Stimulated activated naive CD8-positive, alpha-beta T cell treated with anti-CD3 and anti-CD28 coated beads, Interleukin-15, Interleukin-2, amounts not matched to agents 100 U/mL and 50 U/mL, for 24 hours (primary cell): ENCODE measurements at places on chromosomes 16 and 17.

DNA sequence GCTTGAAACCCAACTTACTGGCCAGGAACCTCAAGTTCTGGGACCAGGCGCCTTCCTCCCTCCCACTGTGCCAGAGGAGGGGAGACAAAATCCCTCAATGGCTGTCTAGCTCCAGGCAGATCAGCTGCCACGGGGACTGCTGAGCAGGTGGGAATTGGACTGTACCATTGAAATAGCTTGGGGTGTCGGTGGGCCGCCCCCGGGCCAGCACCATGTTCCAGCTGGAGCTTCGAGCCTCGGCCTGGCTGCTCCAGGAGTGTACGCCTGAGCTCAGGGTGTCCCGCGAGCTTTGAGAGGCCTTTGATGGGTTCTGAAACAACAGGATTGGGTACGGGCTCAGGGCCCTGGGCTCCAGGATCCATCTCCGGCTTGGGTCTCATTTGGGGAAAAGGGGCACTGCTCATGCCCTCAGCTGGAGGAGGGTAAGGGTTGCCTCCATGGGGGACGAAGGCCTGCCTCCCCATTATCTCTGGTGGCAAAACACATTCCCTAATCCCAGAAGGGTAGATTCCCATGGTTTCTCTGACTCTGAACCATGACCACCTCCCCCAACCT lies 4.6 kb upstream of the SPATA32 start:
- no peak for DNase-seq

GRCh38 chr17:5715478-5715877 lies 131.2 kb upstream of the NLRP1 start:
- no peak for DNase-seq

- peak; percentile 84 for DNase-seq
Observed at GRCh38 chr17:2266045-2266864, 37.3 kb downstream of the SMG6 start.

- no peak for DNase-seq
Observed at GRCh38 chr17:77899498-77899897, 59.0 kb upstream of the TNRC6C start.

DNA sequence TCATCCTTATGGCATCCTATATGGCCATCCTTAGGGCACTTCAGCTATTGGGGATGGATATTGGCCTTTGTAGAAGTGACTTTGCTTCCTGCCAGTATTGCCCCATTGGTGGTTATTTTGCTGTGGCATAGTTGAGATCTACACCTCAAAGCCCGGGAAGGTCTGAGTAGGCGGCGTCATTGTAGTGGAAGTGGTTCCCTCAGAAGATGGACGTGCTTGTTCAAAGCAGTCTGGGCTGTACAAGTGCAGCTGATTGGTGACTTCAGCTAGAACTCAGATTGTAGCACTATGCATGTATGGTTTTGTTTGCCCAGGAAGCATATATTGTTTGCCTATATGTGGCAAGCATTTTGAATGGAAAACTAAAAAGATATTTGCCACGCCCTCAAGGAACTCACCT lies 83.2 kb downstream of the TMC6 start:
- no peak for DNase-seq

DNA sequence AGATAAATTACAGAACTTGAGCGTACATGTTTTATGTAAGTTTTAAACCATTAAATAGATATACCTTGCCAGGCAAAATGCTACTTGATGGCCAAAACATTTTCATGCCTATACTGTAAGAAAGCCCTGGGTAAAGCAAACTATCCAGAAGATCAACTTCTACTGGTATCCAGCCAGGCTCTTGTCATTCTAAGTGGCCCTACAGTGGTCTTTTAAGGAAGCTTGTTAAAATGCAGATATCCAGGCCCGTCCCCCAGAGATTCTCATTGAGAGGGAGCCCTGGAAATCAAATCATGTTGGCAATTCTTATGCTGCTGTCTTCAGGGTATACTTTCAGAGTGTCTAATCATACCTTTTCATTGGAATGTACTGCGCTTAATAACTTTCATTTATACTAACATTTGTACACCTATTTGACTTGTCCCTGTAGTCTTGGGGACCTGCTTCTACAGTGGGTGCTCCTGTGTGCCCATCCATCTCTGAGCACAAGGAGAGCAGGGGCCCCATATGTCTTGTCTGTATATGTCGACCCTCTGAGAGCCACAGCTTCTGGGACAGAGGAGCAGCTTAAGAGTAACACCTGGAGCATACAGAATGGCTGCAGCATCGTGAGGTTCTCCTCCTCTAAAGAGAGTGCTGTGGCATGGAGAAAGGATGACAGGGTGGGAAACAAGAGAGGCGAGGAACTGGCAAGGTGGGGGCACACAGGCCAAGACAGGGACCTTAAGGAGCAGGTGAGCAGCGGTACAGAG lies 43.6 kb upstream of the ANKFY1 start:
- no peak for DNase-seq

- DNase-seq = no peak
Observed at GRCh38 chr16:29779474-29779873, 1.4 kb downstream of the ZG16 start.

DNA sequence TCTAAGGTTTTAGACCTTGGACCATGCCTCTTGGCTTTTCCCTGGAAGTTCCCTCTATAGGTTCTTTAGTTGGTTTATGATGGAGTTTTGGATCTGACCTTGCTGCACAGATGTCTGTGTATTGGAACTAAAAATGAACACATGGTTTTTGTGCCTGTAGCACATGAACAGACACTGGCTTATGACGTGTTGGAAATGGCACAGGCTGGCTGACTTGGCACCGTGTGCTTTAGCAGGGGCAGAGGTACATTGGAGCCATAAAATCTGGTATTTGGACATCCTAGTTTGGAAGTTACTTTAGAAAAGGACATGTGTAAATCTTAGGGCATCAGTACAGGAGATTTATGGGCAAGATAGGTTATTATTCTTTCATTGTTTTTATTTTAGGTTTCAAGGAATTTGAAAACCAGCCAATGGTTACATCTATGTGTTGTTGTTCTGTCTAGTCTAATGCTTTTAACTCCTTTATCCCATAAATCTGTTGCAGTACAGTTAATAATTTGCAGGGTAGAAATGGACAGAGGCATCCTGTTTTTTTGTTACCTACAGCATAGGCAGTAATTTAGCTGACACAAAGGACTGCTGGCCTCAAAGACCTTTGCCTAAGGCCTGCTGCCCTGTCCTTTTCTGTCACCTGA lies 6.0 kb downstream of the SOCS7 start:
- no peak for DNase-seq

DNA sequence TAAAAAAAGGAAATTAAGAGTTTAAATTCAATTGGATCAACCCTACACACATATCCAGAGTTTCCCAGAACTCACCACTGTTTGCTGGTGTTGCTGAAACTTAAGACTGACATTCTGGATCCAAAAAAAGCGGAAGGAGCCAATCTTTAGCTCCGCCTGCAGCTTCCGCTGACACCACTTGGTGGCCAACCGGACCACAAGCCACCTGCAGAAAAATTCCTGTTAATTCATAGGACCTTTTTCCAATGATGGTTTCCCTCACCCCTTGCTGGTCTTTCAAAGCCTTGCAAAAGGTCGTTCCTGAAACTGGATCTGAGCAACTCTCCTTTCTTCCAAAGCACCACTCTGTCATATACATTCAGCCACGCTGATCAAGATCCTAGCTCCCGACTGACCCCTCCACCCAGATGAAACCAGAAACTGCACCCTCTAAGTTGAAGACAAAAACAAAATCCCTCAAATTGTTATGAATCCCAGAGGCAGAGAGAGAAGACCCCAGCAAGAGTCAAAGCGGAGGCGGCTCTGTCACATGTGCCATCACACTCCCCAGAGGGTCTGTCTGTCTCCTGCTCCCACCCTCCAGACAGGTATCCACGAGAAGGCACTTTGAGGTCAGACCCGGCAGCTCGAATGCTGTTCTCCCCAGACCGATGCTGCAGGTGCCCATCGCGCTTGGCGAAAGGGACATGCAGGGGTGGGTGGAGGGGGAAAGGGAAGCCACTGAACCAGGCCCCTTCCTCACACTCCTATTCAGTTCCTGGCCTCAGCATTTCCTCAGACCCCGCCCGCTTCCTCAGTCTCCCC lies 773 bp downstream of the BLTP2 start:
- peak; percentile 45 for DNase-seq
